NCI-H526 (cell line): ENCODE measurements at places on chromosomes 3 and 15.

DNA sequence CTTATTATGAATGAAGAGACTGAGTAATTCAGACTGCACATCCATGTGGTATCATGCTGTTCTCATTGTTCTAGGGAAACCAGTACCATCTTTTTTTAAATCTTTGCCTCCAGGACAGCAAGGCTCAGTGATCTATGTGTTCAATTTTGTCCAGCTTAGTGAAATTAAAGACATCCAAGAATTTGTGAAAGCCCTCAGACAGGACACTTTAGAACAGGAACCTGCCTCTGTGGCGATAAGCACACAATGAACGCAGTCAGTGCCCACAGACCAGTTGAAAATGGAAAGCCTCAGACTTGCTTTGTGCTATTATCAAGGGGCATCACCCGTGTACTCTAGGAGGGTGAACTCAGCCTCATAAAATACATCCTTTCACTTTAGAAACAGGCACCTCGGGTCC, 20.1 kb downstream of the EID1 start:
- peak; percentile 3 for DNase-seq

DNA sequence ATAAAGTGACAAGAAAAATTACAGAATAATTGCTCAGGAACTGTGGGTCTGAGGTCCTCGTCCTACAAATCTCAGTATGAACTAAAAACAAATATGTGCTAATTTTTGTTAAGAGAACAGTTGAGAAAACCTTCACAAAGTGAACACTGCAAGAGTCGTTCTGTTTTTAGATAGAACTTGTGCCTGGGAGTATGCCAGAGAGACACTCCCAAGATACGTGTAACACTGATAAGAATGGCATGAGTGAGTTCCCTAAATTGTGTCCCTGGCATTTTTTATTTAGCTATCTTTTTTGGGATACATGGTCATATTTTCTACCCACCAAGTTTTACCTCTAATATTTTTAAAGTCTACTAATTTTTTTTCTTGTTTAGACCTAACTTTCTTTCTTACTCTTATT, 860.0 kb upstream of the NR2F2 start:
- DNase-seq: no peak

DNA sequence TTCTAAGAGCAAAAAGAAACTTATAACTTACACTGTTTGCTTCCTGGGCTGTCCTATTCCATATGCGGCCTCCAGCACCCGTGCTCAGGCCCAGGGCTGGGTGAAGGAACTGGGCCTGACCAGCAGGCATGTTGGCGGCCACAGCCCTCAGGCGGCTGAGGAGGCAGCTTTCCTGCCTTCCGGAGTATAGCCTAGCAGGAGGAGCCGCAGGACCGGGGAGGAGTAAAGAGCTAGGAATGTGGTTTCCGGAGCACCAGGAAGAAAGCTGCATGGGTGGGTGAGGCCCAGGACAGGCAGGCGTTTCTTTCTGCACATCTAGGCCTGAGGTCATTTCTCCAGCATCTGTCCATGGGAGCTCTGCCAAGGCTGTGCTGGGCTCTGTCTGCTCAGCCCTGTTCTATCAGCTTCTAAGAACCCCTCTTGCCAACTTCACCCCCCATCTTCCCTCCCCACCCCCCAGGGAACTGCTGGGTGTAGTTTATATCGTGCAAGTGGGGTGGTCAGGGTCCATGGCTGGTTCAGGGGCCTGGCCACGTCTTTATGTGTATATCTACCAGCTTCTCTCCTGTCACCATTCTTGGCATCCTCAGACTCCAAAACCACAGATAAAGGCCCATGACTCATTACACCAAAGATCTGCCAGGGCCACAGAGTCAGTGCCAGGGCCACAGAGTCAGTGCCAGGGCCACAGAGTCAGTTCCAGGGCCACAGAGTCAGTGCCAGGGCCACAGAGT, 7.8 kb upstream of the KIF7 start:
- no peak for DNase-seq

GRCh38 chr3:21256932-21257331, 494.1 kb downstream of the ZNF385D start:
- DNase-seq: no peak

GRCh38 chr15:89442671-89443307, 53.6 kb downstream of the RHCG start:
- DNase-seq: no peak

DNA sequence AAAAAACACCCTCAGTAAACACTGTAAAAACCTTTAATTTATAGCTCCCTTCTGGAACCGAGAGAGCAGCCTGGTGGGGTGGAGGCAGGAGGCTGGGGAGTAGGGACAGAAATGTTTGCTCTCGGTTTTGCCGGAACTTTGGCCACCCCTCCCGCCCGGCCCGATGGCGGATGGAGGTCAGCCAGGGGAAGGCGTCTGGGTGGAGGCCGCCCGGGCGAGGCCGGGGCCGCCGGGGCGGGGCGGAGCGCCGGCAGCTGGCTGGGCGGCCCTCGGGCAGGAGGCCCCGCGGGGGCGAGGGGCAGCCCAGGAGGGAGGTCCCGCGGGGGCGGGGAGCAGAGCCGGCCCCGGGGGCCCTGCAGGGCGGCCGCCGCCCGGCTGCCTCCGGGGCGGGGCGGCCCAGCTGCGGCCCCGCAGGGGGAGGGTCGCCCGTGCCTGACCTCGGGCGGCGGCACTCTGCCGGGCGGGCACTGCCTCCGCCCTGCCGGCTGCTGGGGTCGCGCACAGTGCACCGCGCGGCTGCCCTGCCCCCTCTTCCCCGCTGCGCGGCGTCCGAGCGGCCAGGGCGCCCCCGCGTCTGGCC, 829 bp upstream of the SKIL start:
- no peak for DNase-seq

GRCh38 chr3:99602183-99602582, 36.2 kb upstream of the COL8A1 start:
- no peak for DNase-seq

- DNase-seq: no peak
Observed at GRCh38 chr3:14689247-14689980, 14.5 kb downstream of the C3orf20 start.

DNA sequence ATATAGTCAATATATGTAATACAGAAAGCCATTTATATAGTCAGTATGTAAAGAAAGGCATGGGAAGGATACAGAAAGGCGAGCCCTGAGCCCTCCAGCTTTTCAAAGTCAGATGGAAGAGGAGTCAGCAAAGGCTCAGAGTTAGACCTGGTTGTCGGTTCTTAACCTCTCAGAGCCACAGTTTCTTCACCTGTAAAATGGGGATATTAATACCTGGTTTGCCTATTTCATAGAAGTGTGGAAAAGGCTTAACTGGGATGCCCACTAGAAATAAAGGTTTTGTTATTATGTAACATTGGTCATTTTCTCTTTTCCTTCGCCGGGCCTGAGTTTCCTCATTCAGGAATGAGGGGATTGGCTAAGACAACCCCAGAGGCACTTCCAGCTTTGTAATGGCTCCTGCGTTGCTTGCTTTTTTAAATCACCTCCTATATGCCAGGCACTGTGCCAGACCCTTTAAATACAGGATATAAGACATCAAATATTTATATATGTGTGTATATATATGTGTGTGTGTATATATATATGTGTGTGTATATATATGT, 2.4 kb downstream of the CRELD1 start:
- no peak for DNase-seq

GRCh38 chr15:90930861-90931574, 1.3 kb downstream of the HDDC3 start:
- DNase-seq: no peak

- DNase-seq: no peak
Observed at GRCh38 chr15:51186181-51186705, 91.5 kb upstream of the TNFAIP8L3 start.

- no peak for DNase-seq
Observed at GRCh38 chr15:34810443-34811129, 15.2 kb upstream of the ACTC1 start.

GRCh38 chr3:128276146-128276435, 122.8 kb downstream of the EEFSEC start:
- no peak for DNase-seq

DNA sequence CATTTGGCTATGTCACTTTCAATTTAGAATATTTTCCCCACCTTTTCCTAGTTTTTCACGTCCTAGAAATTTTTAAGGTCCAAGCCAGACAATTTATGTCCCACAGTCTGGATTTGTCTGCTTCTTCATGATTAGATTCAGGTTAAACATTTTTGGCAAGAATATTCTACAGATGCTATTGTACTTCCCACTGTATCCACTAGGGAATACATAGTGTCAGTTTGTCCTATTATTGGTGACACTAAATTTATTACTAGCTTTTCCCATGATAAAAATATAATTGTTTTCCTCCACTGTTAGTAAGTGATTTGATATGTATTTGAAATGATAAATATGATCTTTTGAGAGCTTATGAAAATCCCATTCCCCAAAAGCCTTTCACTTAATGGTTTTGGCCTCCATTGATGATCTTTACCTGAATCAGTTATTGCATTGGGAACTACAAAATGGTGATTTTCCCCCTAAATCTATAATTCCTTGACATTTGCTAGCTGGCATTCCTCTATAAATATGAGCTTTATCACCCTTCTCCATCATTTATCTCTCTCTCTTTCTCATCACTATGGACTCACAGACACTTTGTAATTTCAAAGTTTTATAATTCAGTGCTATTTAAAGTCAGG, 8.3 kb downstream of the ARL14 start:
- DNase-seq: no peak

DNA sequence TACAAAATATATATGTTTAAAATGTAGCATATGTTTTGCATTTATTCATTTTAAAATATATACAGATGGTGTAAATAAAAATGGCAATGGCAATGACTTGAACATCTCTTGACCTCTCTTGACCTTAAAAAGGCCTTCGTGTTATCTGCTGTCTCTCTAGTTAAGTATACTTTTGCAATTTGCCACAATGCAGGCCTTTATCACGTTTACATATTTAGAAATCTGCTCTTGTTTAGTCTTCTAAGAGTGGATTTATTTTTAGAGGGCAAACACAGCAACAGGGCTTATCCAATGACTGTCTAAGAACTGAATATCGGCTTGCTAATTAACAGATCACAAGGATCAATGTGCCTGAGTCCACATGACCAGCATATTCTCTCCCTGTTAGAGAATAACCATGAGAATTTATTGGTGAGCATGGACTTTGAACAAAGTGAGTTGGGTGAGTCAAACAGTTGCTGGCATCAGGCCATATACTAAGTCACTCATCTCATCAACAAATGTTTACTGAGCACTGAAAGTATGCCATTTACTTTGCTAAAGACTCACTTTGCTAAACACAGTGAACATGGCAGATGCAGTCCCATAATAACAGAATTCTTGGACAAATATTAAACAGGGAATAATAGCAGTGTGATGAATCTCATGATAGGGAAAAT, 48.2 kb downstream of the MDFIC2 start:
- DNase-seq: no peak

DNA sequence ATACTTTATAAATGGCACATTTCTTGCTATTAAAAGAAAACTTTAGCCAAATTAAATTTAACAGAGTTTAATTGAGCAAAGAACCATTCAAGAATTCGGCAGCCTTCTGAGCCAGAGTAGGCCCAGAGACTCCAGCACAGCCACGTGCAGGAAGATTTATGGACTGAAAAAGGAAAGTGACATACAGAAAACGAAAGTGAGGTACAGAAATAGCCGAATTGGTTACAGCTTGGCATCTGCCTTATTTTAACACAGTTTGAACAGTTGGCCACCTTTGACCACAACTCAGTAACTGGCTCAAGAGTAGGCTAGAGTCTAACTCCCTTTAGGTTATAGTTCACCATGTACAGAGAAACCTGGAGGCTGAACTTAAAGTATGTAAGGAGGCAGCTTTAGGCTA, 17.6 kb downstream of the CFAP44 start:
- no peak for DNase-seq

- peak; percentile 69 for DNase-seq
Observed at GRCh38 chr3:53843195-53844177, 2.7 kb downstream of the CHDH start.

DNA sequence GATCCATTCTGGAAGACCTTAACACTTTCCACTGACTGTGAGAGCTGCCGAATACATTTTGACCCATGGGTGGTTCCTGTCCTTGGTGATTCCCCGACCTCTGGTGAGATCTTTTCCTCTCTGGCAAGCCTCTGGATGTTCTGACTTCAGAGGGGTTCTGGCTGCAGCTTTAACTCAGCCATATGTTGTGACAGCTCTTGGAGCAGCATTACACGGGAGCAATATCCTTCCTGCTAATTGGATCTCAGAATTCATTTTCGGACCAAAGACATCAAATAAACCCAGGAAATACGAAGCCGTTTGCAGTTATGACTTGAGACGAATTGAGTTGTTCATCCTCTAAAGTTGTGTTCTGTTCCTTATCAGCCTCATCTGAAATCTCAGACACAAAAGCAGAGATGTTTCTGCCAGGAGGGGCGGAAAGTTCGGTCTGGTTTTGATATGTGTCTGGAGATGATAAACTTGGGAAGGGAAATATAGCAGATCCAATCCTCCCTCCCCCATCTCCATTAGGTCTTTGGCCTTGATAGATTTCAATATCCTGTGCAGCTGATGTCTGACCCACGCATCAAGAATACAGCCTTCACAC, 10.0 kb downstream of the TMEM158 start:
- DNase-seq: no peak

DNA sequence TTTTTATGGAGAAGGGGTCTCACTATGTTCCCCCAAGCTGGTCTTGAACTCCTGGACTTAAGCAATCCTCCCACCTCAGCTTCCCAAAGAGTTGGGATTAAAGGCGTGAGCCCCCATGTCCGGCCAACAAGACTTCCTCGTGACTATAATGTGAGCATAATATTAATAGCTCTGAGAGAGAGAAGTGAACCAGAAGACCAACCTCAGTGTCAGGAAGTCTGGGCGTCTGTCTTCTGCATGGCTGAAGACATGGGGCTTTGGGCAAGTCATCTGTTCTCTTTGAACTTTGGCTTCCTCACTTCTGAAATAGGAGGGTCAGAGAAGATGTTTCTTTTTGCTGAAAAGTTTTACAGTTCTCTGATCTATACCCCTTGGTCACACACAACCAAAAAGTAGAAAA, 92.1 kb downstream of the SLC49A4 start:
- no peak for DNase-seq

- DNase-seq: no peak
Observed at GRCh38 chr3:17965331-17965730, 222.9 kb upstream of the TBC1D5 start.

DNA sequence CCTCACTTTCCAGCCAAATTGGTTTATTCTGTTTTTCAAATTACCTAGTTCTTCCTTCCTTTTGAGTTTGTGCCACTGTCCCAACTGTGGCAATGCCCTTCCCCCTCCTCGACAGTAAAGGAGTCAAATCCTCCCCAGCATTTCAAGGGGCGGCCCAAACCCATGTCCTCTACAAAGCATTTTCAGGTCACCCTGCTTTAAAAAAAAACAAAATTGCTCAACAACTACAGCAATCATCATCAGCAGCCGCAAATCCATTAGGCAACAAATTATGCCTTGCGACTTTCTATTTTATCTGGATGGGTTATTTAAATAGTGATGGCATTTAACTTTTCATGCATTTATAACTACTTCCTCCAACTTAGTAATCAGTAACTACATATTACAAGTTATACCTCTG, 32.7 kb downstream of the PLD1 start:
- no peak for DNase-seq

GRCh38 chr3:104596551-104596950, 770.2 kb upstream of the ALCAM start:
- DNase-seq: peak; percentile 88

GRCh38 chr3:186207515-186207914, 98.6 kb upstream of the ETV5 start:
- no peak for DNase-seq

- no peak for DNase-seq
Observed at GRCh38 chr15:41562244-41562643, 3.2 kb downstream of the TYRO3 start.

GRCh38 chr3:66983101-66983500, 15.0 kb upstream of the KBTBD8 start:
- DNase-seq: no peak
